Lung (tissue), 17 donors: ENCODE measurements at places on chromosomes 3 and 15. TPM values are rescaled to one million over a fixed set of nuclear protein-coding genes. Genes with fewer than 3 reads are reported as not detected.

DNA sequence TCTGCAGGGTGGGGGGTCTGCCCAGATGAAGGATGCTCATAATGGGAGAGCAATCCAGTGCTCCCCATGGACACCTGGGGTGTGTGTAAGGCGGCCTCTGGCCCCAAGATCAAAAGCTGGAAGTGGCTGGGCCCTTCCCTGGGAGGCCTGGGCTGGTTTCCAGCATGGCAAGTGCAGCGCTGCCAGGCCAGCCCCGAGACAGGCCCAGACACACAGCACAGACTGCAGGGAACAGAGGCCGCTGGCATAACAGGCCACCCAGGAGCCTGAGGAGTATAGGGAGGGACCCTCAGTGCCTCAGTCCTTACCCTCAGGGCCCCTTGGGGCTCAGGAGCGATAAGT is 10.0 kb downstream of the ITPKA start:
- DNase-seq: no peak

DNA sequence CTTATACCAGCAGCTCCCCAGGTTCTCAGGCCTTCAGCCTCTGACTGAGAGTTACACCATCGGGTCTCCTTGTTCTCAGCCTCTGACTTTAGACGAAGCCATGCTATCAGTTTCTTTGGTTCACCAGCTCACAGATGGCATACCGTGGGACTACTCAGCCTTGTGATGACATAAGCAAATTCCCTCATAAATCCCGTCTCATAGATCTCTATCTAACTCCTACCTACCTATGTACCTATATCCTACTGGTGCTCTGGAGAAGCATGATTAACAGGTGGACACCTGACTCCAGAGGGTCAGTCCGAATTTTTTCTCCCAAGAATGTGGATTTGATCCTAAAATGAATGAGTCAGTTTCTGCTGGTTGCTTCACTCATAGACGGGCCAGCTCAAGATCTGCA is 59.1 kb upstream of the CDV3 start:
- no peak for DNase-seq

DNA sequence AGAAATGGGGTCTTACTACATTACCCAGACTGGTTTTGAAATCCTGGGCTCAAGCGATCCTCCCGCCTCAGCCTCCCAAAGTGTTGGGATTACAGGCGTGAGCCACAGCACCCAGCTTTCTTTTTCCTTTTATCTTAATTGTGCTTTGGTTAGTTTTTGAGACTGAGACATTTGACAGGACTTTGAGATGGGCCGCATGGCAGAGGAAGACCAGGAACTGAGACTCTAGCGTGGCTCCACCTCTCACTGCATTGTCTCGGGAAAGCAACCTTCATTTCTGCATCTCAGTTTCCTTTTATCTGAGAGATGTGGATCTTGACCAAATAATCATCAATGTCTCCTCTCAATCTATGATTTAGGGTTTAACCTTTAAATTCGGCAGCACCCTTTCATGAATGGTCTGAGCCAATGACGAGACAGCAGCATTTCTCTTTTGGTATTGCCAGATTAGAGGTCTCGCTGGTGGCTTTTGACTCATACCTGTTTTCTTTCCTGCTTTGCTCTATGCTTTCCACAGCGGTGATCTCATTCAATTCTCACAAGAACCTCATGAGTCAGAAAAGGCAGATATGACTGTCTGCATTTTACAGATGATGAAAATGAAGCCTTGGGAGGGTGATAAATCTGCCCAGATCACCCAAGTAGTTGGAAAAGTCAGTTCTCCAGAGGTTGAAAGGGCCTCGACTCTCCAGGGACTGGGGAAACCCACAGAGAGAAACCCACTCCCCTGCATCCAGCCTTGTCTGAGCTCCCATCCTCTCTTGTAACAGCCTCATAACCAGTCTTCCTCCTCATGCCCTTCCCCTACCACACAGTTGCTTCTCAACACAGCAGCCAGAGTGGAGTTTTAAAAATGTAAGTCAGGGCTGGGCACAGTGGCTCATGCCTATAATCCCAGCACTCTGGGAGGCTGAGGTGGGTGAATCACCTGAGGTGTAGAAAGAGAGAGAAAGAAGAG is 84.8 kb upstream of the FOXB1 start:
- no peak for DNase-seq

GRCh38 chr3:186757686-186758220 is 25.6 kb upstream of the EIF4A2 start:
- DNase-seq: no peak

DNA sequence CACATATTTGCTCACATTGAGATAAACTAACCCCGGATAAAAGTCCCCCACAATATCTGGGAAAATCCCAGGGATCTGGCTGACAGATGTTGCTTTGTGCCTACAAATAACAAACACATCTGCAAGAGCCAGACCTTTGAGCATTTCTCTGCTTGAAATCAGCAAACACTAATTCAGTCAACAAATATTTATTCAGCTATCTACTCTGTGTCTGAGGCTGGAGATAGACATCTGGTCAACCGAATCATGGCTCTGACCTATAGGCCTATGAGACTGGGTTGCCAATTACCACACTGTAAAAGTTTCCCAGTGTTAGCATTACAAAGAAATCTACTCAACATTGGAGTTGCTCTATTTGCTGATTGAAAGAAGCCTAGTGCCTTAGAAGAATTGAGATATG is 201.1 kb upstream of the CADPS start:
- no peak for DNase-seq

GLDN gene
- 0.82 TPM for total RNA-seq

GOLGA8J gene
- not detected for total RNA-seq

DNA sequence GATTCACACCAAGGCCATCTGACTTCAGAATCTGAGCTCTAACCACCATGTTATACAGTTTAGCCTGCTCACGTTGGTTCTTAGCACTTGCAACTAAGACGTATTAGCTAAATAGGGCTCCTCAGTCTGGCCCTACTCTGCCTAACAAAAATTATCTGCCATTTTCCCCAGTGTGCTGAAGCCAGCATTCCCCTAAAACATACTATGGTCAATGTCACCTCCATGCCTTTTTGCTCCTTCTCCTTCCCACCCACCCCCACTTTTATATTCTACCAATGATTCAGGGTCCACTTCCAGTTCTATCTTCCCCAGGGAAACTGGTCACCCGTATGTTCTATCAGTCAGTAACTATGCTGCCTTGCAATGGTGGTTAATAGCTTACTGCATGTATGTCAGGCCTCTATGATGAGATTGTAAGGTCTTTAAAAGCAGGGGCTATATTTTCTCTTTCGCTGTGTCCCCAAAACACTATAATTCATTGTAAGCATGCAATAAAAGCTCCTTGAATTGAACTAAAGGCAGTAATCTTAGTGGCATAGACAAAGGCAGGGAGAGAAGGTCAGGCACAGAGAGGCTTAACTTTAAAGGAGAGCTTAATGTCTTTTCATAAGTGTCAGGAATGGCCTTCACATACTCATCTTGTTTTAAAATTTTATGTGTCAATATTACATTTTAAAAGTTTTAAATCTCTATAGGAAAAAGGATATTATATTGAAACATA is 23.3 kb downstream of the POPDC2 start:
- no peak for DNase-seq

GRCh38 chr15:83973816-83974215 is 261.8 kb upstream of the GOLGA6L4 start:
- DNase-seq: no peak

DNA sequence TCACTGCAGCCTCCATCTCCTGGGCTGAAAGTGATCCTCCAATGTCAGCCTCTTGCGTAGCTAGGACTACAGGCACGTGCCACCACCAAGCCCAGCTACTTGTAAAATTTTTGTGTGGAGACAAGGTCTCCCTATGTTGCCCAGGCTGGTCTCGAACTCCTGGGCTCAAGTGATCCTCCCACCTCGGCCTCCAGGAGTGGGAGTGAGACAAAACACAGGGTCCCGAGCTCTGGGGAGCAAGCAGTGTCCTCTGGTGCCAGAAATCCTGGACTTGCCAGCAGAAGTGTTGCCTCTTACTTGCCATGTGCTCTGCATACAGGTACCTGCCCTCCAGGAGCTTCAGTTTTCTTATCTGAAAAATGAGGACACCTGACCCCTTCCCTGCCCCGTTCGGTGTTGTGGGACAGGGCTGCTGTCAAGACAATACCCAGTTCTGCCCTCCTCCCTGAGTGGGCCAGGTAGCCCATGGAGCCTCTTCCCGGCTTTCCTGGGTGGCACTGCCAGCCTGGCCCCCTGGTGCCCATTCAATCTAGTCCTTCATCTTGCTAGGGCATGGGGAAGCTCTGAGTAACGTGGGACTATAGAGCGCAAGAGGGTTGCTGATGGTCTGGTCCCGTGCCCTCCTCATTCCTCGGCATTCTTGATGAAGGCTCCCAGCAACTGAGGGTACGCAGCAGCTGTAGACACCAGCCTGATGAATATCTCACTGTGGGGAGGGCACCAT is 164.6 kb downstream of the GOLGA6L4 start:
- DNase-seq: no peak

- DNase-seq: no peak
These were observed 75.8 kb downstream of the CTNNB1 start for GRCh38 chr3:41274944-41275668.

- DNase-seq: peak; percentile 10
These were observed 25.5 kb upstream of the RNU6-1 start for GRCh38 chr15:67865331-67865730.

USP3 gene
- 70.1 TPM for total RNA-seq

CCRL2 gene
- 18.9 TPM for total RNA-seq

BNC1 gene
- 0.25 TPM for total RNA-seq

SEMA6D gene
- total RNA-seq: 64.5 TPM

- no peak for DNase-seq
These were observed 38.8 kb downstream of the SAXO2 start for GRCh38 chr15:82301296-82302016.

ISLR gene
- 30.4 TPM for total RNA-seq

DLL4 gene
- 17.9 TPM for total RNA-seq

DNA sequence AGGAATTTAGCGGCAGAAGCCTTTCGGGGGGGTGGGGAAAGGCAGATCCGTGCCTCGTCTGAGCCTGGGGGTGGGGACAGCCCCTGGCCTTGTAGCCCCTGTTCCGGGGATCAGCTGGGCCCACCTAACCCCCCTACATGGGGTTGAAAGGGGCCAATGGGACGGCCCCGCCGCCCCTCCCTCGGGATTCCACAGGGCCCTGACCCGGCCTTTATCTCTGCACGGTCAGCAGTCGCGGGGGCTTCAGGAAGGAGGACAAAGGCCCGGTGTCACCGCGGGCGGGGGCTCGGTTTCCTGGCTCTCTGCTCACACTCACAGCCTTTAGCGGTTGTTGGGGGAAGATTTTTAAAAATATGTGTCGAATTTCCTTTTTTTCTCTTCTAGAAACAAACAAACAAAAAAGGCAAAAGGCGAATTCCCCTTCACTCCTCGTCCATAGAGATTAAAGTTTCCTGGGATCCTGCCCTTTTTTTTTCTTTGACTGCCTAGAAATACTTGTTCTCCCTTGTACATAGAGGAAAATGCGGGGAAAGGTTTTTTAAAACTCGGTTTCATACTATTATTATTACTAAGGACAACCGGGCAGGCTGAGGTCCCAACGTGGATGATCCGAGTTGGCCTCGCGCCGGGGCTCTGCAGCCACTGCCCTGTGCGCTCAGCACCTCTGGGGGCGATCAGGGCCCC is 7.9 kb downstream of the FOXL2 start:
- no peak for DNase-seq

WWTR1 gene
- 88.9 TPM for total RNA-seq

RLBP1 gene
- not detected for total RNA-seq

GRCh38 chr15:94070356-94071295 is 160.7 kb upstream of the MCTP2 start:
- peak; percentile 42 for DNase-seq

DNA sequence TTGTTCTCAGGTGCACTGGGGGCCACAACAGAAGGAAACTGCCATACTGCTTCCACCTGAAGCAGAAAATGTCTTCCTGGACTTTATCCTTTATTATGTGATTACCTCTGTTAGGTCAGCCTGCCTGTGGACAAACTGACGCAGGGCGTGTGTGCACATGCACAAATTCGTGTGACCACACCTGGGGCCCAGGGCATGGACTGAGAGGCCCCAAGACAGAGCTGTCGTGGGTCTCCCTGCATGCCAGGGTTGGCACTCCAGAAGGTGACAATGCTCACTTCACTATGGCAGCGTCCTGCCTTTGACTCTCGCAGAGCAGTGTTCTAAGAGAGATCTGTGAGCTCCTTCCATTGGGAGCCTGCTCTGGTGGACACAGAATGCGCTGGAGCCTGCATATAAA is 34.5 kb downstream of the CCDC12 start:
- DNase-seq: no peak

CCDC51 gene
- 14.4 TPM for total RNA-seq

NEK10 gene
- total RNA-seq: 20.3 TPM

- DNase-seq: no peak
These were observed 96.7 kb upstream of the FHIT start for GRCh38 chr3:61347981-61348380.

DNA sequence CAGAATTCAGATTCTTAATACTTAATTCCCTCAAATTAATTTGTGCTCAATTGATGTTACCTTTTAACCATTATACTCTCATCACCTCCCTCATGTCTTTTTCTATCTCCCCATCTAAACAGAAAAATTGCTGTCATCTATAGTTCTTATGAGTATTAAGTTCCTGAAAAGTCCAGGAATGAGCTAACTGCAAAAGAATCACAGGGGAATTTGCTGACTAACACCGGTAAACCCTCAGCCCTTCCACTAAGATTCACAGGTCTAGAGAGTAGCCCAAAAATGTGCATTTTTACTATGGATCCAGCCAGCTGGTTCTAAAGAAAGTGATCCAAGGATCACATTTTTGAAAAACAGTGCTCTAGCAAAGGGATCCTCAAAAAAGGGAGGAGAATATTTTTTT is 67.0 kb downstream of the SETD2 start:
- no peak for DNase-seq

GRCh38 chr3:49244581-49245205 is 32.3 kb downstream of the C3orf62 start:
- DNase-seq: no peak

- DNase-seq: no peak
These were observed 37.0 kb downstream of the NPTN start for GRCh38 chr15:73596174-73596573.

DNA sequence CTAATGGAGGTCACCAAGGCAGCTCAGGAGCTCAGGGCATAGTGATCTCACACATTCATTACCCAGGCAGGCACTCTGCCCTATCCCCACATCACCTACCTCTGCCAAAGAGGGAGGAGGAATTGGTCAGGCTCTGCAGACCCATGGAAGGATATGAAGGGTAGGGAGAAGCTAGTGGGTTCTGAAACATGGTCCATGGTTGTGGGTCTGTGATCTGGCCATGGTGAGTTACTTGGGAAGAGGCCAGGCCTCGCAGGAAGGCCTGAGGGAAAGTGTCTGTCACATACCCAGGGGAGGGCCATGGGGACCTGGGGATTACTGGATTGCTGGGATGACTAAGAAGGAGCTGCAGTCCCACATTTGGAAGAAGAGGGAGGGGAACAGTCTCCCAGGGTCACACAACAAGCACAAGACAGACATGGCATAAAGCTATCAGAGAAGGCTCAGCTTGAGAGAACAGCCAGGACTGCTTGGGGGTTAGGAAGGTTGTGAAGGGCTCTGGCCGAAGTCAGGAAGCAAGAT is 1.4 kb upstream of the PRSS50 start:
- no peak for DNase-seq

TJP1 gene
- total RNA-seq: 84.6 TPM
